ENCODE measurements at places on chromosomes 7 and 10.

- DNase-seq, result no peak
Measured at GRCh38 chr10:30013757-30014156, 45.6 kb downstream of the JCAD start.

DNA sequence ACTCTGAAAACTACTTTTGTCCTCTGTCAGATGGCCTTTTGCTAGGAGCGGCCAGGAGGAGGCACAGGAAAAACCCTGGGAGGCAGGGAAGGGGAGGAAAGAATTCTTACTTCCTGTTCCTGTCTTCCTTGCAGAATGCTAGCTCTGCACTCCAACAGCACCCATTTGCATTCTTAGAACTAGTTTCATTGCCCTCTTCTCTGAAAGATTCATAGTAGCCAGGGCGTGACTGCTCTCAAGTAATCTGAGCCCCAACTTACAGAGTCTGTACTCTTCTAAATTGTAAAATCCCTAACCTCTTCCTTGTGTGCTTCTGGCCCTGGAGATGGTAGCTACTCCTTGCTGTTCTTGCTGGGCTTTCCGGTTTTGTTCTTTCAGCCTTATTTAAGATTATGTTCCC lies 75.3 kb upstream of the STEAP1 start:
- no peak for DNase-seq

DNA sequence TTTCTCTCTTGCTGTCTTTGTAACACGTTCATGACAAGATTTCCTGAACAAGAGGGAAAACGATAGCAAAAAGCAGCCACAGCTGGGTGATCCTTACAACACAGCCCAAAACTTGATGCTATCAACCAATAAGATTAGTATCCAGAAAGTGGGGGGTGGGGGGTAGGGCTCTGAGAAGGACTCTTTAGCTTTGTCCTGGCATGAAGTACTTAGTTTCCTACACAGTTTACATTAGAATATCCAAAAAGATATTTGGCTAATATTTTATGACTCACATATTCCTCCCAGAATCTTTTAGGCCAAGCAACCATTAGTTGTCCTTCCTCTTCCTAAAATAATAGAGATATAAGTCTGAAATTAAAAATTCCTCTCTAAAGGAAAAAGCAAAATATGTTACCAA lies 22.9 kb upstream of the LRRC17 start:
- no peak for DNase-seq

DNA sequence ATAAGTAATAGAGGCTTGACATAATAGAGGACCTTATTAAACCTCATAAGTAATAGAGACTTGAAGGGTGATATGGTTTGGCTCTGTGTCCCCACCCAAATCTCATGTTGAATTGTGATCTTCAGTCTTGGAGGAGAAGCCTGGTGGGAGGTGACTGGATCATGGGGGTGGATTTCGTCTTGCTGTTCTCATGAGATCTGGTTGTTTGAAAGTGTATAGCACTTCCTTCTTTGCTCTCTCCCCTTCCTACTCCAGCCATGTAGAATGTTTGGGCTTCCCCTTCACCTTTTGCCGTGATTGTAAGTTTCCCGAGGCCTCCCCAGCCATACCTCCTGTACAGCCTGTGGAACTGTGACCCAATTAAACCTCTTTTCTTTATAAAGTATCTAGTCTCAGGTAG lies 8.6 kb downstream of the KIFBP start:
- no peak for DNase-seq

- DNase-seq, result no peak
Measured at GRCh38 chr10:86071758-86072157, 294.8 kb downstream of the GRID1 start.

- no peak for DNase-seq
Measured at GRCh38 chr10:91076991-91077548, 143.4 kb upstream of the PCGF5 start.

- DNase-seq, result no peak
Measured at GRCh38 chr7:69596056-69596455, 2.2 kb upstream of the AUTS2 start.

GRCh38 chr7:5557920-5558401 lies 134.3 kb upstream of the TNRC18 start:
- no peak for DNase-seq
